AG04450 (cell line): ENCODE measurements at places on chromosomes 12 and 14.

- no peak for DNase-seq
These were observed 127.8 kb downstream of the FBXL14 start for GRCh38 chr12:1466481-1467154.

DNA sequence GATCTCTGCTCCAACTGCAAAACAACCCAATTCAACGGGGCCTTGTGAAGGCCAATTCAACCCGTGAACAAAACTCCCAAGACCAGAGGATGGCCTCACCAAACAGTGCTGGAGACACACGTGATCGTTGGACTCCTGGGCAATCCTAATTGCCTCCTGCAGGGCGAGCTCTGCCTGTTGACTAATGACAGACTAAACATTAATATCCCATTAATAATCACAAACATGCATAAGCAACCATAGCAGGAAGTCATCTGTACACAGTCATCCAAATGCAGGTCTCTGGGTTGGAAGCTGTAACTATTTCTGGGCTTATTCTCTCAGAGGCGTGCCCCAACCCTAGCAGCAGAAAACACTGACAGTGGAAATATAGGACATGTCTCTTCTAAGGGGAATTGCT lies 21.0 kb downstream of the ANAPC5 start:
- DNase-seq: no peak

DNA sequence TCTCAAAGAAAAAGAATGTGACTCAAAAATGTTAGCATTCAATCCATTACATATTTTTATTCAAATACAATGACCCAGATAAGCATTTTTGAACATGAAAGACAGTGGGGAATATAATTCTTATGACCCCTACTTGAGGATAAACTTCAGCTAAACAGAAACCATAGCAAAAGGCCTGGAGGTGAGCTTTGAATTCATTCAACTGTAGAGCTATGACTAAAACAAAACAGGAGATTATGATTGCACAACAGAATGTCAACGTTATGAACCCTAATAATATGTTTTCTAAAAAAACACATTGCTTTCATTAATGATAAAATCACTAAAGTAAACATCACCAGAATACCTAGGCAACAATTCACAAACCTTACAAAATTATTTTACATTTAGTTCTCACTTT lies 27.8 kb downstream of the EFCAB11 start:
- no peak for DNase-seq

DNA sequence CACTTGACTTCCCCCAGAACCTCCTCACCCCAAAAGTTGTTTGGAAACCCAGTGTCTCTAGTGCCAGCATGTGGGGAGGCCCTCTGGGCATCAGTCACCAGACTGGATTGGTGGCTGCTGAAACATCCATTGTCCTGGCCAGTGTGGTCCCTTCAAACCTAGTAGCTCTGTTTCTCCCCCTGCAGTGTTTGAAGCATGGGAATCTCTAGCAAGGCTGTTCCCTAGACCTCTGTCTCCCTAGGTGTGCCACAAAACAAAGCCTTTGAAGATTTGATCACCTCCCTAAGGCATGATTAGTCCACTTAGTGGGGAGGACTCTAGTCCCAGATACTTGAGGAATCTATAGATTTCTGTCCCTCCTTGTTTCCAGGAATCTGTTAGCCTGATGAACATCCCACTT lies 60.3 kb downstream of the ARF6 start:
- no peak for DNase-seq
